Activated CD4-positive, alpha-beta T cell treated with anti-CD3 and anti-CD28 coated beads for 48 hours (primary cell): ENCODE measurements at places on chromosomes 13 and 19.
A peak's percentile ranks its signal among the peaks of the same experiment; 100 is the strongest.

GRCh38 chr13:26219726-26220125, 2.4 kb downstream of the RNF6 start:
- no peak for DNase-seq

- no peak for DNase-seq
Measured at GRCh38 chr13:73633817-73634460, 500.3 kb downstream of the KLF12 start.

- no peak for DNase-seq
Measured at GRCh38 chr13:113579686-113580085, 4.9 kb upstream of the TFDP1 start.

DNA sequence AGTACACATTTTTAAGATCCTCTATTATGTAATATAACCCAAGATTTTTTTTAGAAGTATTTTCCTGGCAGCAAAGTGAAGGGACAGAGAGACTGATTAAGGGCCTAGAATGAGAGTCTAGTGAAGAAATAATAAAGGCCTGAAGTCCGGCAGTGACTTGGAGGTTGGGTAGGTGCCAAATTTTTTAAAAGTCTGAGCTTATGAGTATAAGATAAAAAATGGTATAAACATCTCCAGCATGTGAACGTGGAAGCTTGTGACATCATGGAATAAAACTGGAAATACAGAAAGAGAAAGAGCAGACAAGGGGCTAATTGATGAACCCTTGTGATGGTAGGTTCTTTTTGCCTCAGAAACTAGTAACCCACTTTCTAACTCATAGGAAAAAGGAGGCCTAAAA, 174.6 kb downstream of the SUCLA2 start:
- no peak for DNase-seq

DNA sequence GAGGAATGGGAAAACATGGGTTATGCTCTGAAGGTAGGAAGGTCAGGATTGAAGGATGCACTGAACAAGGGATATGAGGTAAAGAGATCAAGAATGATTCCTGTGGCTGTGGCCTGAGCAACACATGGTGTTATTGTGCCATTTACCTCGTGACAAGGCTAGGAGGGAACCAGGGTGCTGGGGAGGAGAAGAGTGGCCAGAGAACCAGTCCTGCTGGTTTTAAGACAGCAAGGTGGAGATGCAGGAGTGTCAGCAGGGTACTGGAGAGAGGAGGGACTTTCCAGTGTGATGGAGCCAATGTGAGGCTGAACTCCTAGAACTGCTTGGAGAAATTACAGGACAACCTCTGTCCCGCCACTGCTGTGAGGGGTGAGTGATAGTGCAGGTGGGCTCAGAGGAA, 282.4 kb downstream of the MYO16 start:
- no peak for DNase-seq

DNA sequence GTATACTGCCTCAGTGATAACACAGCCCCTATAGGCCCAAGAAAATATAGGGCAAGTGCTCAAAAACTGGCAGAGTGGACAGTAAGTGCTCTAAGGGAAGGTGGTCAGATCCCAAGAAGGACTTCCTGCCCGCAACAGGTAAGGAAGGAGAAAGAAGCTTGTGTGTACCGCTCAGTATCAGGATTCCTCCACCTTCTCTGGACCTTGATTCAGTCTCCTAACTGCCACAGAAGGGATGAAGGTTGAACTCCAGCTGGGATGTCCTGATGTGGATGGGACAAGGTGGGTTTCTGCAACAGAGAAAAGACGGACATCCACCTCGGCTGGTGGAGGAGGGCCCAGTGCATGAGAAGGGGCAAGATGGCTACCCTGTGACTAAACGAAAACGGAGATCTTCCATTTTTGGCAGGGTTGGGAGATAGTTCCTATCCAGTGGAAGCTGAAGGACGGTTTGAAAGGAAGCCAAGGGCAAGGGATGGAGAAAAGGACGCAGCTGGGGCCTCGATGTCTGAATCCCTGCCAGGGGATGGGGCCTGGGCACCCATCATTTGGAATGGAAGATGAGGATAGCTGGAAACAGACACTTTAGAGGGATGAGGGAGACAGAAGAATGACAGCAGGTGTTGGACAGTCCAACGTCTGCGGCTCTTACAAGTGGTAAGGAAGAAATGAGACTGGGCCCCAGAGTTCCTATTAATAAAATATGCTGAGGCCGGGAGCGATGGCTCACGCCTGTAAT, 1.3 kb upstream of the ATF5 start:
- no peak for DNase-seq

DNA sequence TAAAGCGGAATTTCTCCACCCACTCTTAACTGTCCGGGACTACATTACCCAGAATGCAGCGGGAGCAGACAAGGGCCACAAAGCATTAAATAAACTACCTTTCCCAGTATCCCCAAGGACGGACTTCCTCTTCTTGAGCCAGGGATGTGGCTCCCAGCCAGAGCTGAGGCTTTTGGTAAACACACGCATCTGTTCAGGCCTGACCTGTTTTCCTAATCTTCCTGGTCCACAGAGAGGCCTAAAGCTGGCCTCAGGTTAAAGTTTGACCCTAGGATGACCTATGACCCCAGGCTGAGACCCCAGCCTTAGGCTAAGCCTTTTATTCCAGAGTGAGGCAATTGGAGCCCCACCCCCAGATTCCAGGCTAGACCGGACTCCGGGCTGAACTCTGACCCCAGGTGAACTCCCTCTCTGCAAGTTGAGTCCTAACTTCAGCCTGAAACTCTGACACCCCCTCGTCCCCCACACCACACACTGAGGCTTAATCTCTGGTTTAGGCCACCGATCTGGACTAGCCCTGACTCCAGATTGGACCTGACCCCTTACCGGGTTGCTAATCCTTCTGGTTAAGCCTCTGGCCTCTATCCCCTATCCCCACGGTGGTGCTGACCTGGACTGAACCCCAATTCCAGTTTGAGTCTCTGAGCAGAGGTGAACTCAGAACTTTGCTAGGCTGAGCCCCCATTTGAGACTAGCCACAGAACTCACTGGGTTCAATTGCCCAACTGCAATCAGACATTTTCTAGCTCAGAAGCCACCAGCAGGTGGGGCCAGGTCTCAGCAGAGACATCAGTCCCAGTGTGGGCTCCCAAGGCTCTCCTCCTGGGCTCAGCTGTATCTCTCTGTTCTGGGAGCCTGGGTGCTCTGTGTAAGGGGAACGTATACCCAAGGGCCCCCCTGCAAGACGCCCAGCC, 750 bp upstream of the GPR108 start:
- peak; percentile 88 for DNase-seq

DNA sequence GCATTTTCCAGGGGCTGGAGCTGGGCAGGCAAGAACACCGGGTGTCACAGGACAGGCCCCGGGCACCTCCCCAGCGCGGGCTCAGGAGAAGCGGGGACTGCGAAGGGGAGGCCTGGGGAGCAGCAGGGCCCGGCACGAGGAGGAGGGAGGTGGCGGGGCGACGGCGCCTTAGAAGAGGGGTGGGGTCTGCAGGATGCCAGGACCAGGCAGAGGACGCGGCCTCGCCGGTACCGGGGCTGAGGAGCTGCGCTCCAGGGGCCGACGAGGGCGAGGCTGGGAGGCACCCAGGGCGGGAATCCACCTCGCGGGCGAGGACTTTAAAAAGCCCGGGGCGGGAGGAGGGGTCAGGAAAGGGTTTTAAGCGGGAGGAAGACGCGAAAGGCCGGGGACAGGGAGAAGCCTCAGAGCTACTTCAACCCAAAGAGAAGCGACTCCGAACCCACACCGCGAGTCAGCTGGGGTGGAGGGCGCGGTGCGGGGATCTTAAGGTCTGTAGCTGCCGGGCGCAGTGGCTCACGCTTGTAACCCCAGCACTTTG, 665 bp downstream of the ZNF347 start:
- DNase-seq, result peak; percentile 56

- no peak for DNase-seq
Measured at GRCh38 chr13:40475617-40476016, 190.8 kb downstream of the FOXO1 start.

DNA sequence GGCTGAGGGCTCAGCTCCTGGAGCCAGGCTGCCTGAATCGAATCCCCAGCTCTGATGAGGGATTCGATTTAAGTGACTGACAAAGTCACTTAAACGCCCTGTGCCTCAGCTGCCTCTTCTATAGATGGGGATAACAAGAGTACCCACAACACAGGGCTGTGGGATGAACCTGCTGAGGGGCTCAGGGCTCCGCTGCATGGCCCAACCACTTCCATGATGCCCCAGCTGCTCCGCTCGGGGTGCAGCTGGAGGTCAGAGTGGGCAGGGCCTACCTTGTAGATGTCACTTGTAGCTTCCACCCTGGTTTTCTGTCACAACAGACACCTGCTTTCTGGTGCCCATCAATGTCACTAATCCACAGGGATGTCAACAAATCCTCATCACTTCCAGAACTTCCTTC, 39.2 kb downstream of the STK24 start:
- DNase-seq, result no peak

DNA sequence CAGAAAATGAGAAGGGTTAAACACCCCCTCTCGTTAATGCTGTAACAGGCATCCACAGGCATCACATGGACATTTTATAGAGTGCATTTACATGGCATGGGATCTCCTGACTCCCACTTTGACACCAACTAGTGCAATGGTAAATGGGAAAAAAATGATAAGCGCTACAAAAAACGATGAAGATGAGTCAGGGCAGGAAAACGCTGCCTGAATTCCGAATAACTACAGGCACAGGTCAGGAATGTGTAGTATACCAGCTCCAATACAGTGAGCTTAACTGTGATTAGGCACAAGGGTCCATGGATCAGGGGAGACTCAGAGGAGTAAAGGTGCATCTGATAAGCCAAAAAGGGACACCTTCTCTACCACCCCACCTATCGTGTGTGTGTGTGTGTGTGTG, 223.6 kb downstream of the FOXO1 start:
- DNase-seq, result no peak

DNA sequence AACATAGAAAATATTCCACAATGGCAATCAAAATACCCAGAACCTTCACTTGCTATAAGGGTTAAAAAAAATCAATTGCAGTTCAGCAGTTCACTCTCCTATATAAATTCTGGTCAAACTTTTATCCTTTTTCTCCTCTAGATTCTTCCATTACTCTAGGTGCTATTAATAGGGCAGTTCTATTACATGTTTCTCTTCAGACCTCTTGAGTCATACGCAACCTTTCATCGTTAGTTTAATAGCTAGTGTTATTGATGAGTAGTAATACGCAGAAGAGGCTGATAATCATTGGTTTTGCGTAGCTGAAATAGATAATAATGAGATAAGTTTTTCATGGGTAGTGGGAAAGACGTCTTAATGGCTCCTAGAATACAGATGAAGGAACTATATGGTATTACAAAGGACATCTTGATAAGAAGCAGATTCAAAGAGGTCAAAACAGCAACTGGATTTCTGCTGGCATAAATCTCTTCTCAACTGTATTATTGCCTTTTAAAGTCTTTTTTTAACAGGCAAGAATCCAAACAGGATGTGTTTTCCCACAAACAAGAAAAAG, 118.3 kb upstream of the STARD13 start:
- DNase-seq, result no peak

GRCh38 chr13:30816736-30817135, 81.4 kb downstream of the ALOX5AP start:
- DNase-seq, result no peak

DNA sequence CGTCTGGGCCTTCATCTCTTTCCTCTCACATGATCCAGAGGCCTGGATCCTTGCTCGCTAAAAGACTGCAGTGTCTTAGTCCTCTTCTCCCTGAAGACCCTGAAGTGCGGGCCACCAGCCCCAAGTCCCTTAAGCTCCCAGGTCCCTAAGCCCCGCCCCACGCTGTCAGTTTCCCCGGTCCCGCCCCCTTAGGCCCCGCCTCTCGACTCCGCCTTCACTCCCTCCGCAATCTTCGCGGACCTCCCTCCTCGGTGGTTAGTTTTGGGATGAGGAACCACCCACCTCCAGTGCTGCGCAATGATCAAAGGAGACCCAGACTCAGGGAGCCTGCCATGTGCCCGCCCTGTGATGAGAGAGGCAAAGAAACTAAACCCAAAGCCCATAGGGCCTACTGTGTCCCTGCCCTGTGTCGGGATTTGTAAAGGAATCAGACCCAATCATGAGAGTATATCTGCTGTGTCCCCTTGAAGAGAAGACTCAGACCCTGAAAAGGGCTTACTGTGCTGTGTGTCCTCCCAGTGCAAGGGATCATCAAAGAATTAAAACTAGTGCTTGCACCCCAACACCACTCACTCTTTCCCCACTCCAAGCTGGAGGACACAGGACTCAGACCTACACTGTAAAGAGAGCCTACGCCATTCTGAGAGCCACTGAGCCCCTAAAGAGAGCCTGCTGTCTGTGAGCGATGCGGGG, 3.0 kb upstream of the COX6B1 start:
- DNase-seq, result peak; percentile 93

DNA sequence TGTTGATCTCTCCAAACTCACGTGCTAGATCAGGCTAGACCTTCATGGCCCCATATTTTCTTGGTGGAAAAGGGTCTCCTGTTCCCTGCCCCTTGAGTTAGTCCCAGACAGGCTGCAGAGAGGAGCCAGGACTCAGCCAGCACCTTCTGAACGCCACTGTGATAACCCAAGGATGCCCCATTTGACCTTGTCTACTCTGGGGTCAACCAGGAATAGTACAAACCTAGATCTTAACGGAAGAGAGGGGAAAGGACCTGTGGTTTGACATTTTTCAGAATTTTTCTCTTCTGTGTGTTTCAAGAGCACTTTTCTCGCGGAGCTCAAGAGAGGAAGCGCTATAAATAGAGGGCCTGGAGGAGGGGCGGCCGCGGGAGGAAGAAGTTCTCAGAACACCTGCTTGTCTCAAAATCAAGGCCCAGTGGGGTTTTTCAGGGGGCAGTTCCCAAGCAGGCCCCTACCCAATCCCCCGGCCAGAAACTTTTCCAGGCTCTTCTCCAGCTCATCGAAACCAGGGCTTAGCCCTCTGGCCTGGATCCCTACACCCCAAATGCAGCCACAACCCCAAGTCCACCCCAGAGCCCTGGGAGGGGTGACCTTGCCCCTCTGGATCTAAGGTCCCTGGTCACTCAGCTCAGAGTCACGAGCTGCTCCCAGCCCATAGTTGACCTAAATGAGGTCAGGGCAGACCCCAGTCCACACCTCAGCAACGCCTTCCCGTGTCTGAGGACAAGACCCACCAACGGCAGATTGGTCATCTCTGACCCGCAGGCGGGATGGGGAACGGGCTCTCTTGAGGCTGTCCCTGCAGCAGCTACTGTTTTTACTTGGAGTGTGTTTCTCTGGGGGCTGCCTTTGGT, 75.6 kb upstream of the TM9SF2 start:
- DNase-seq, result peak; percentile 72

DNA sequence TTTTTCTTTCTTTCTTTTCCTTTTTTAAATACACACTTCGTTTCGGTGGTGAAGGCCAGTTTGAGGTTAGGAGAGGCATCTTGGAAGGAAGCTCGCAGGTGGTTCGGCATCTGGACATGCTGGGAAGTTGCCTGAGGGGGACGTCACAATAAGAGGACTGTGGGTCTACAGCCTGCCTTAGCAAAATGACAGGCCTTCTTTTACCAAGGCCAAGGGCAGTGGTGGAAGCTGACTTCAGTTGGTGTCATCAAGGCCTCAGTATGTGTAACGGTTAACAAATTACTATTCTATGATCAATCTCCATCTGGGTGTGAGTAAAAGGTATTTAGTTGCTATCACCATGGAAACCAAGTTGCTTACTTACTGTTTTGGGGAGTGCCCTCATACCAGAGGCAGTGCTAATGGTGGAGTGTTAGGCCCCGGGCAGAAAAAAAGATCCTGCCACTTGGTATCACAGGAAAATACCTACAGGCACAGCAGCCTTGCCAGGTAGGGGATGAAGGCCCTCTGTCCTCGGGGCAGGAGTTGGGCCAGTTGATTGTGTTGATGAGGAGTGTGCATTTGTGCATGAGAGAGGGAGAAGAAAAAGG, 10.3 kb downstream of the ACTN4 start:
- DNase-seq, result peak; percentile 29
